Stimulated activated CD8-positive, alpha-beta memory T cell treated with anti-CD3 and anti-CD28 coated beads, Interleukin-4, amount 100 ng/mL, for 4 hours (primary cell): ENCODE measurements at places on chromosomes 3 and 15.

DNA sequence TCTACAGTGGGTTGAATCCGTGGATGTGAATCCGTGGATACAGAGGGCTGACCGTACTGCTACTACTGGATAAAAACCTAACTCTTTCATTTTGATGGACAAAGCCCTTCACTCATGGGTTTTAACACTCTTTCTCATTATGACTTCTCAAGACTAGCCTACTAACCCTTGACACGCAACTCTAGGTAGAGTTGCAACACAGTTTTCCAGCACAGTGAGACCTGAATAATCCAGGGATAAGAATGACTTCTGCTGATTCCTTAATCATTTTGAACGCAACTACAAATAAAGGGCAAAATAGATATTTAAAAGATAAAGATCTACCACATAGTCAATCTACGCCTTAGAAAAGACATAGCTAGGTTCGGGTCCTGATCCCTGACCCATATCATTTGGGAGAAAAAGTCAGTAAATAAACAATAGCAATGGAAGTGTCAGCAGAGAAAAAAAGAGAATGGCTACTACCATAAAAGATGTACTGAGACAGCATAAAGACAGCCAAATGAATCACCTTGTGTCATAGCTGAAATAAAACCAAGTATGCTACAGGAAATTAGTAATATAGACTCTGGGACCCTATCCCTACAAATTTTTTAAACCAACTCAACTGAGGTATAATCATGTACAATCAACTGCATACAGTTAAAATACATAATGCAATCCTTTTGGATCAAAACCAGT is 87.6 kb downstream of the DPH6 start:
- DNase-seq: no peak

GRCh38 chr15:68829068-68829467 is 8.4 kb upstream of the ANP32A start:
- DNase-seq: no peak

DNA sequence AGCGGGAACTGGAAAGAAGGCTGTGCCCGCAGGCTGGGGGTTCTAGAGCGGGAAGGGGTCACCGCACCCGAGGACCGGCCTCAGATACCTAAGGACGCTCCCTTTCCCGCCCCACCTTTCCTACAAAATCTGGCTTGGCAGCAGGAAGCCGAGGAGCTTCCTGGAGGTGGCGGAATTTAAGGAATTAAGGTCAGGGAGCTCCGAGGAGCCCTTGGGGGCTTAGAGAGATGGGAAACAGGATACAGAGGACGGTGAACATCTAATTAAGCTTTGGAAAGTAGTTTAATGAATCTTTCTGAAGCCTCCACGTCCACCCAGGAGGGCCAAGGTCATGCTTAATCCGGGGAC is 507 bp upstream of the AP3B2 start:
- DNase-seq: no peak

- no peak for DNase-seq
Observed at GRCh38 chr3:52090933-52091468, 34.6 kb upstream of the DUSP7 start.

GRCh38 chr3:39327053-39327745 is 2.3 kb upstream of the CCR8 start:
- DNase-seq: no peak

DNA sequence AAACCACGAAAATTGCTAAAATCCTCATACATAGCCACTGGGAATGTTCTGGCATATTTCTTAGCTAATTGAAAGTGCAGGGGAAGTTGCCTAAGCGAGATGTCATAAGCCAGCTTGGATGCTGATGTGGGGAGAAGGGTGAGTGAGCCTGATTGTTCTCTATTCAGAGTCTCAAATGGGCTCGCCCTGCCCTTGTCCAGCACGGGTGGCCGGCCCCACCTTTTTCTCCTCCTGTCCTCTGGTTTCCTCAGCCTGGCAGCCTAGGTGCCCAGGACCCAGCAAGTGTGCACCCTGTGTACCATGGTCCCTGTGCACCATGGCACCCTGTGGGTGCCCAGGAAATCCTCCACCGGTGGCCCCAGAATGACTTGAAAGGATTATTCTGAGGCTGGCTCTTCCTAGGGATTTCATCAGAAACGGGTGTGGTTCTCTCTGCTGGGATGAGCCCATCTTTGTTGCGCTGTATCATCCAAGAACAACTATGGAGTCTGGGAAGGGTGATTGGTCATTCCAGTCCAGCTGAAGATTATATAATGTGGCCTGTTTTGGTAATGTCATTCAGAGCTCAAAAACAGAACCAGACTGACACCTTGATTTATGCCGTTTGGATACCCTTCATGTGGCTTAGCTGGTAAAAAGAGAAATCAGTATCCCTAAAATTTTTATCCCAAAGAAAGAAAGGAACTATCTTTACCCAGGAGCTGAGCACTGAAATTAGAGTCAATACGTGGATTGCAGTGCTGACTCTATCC is 150.8 kb upstream of the BHLHE40 start:
- no peak for DNase-seq

DNA sequence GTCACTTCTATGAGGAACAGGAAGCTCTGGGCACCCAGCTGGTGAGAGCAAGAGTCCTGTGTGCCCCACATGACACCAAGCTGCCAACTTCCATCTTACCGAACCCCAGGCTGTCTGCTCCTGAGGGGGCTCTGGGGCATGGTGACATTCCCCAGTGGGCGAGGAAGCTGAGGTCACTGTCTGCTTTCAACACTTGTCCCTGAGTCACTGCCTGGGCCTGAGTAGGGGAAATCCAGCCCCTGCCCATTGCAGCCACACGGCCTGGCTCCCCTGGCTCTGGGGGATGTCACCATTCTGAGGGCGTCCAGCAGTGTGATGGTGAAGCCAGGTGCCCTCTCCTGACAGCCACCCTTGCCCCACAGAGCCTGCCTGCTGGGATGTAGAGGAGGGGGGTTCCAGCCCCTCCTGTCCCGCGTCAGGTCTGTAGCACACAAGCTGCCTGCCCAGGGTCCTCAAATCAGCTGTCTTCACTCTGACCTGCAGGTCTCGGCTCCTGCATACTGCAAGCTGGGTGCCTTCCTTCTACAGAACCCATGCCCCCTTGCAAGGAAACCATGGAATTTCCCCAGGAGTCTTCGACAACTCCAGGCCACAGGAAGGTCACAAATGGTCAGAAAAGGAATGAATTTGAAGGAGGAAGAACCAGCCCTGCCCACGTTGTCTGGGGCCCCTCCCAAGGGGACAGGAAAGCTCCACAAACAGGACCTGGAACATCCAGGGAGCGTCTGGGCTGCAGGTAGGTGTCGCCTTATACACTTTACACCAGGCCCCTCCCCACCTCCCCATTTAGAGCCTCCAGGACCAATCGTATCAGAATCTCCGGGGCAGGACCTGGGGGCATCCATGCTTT is 69.9 kb upstream of the GATM start:
- no peak for DNase-seq

DNA sequence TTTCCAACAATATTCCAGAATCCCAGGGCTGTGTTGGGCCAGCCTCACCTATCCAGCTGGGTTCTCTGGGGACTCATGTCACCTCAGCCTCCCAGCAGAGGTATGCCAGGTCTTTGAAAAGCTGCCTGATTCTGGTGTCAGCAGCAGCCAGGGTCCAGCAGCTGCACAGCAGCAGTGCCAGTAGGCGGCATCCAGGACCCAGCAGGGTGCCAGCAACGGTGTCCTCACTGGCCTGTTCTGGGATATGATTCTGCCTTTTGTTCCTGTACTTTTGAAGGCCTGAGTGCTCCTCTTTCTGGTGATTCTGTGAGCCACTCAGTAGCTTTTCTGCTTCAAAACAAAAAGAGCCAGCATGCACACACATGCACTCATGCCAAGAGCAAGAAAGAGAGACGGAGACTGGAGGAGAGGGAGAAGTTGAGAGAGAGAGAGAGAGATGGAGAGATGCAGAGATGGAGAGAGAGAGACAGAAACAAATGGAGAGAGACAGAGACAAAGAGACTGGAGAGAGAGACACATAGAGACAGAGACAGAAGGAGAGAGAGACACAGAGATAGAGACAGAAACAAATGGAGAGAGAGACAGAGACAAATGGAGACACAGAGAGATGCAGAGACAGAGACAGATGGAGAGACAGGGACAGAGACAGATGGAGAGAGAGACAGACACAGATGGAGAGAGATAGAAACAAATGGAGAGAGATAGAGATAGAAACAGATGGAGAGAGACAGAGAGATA is 205.7 kb downstream of the UACA start:
- no peak for DNase-seq

GRCh38 chr3:43453981-43454380 is 167.6 kb downstream of the SNRK start:
- no peak for DNase-seq

DNA sequence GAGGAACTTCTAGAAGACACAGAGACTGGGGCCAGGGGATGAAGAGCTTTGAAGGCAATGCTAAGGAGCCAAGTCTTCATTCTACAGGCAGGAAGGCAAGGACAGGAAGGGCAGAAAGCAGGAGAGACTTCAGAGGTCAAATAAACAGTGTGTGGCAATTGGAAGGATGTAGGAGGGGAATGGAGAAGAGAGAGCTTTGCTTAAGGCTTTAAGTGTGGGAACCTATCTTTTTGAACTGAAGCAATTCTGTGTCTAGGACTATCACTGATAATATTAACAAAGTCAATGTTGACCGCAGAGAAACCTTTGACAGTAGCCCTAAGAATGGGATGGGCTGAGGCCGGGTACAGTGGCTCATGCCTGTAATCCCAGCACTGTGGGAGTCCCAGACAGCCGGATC is 325.0 kb downstream of the FOXP1 start:
- no peak for DNase-seq

DNA sequence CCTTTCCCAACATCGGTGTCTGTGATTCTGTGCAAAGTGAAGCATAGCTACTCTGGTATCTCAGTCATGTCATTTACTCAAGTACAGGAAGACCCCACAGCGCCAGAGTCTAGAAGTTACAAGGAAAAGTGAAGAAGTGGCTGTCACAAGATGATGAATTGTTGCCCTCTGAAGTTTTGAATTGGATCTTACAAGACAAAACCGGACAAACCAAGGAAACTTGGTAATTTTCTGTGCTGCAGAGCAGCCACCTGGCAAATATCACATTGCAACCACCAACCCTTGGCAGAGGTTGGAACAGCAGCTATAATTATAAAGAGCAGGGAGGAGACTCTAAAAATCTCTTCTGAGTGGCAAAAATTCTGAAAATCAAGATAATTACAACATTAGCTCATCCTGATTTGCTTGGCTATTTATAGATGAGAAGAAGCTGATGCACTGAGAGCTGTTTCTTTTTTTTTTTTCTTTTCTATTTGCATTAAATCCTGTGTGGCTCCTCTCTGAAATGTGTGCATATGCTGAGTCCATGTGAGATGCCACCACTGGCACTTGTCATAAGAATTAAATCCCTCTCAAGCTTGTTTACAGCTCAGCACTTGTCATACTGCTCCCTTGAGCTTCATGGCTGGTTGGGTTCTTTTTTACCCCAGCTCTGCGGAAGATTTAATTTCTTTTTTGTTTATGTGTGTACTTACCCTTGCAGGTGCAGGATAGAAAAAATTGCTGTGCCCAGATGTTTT is 68.0 kb upstream of the MNS1 start:
- DNase-seq: no peak
